ENCODE measurements at places on chromosomes 1 and 21.

- no peak for DNase-seq
These were observed 351.9 kb upstream of the CAMK1G start for GRCh38 chr1:209231476-209232156.

- DNase-seq: no peak
These were observed 34.0 kb downstream of the MACF1 start for GRCh38 chr1:39238476-39238875.

- DNase-seq: no peak
These were observed 30.8 kb upstream of the CDC14A start for GRCh38 chr1:100321506-100321905.

DNA sequence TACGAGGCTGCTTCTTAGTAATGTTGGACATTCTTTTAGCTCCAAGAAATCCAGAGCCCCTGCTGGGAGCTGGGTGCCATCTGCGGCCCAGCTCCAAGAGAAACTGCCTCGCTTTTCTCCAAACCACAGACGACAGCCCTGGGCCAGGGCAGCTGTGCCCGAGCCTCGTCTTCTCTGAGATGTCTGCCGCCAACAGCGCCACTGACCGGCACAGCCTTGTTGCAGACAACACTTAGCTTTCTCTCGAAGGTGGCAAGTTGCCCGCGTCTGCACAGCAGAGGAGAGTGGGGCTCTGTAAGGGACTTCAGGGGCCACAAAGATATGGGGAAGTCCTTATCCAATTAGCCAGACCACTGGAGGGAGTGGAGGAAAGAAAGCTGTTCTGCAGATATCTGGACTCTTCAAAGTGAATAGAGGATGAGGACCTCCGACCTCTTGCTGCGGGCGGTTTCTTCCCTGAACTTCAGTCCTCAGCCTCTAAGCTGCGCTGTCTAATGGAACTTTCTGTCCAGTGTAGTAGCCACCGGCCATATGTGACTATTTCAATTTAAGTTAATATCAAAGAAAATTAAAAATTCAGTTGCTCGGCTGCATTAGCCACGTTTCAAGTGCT lies 63.9 kb upstream of the DISP3 start:
- DNase-seq: no peak

DNA sequence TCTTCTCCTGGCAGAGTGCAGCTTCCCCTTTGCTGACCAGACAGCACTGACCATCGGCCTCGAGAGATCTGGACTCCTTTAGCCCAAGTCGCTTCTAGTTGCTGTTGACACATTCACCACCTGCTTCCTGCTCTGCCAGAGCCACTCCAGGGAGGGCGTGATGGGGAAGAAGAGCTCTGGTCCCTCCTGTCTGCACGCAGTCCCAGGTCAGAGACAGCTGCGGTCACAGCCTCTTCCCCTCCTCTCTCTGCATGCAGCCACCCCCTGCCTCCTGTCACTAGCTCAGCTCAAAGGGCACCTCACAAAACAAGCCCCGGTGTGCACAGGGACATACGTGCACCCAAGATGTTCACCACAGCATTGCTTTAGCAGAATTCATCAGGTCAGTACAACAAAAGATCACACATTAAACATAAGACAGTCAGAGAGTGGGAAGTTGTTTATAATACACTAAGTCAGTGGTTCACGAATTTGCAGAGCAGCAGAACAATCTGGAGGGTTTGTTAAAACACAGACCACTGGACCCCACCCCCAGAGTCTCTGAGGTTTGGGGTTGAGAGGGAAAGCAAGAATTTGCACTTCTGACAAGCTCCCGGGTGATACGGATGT lies 132.9 kb downstream of the SYF2 start:
- peak; percentile 46 for DNase-seq

- DNase-seq: no peak
These were observed 2.4 kb upstream of the NAV1 start for GRCh38 chr1:201536558-201536957.

DNA sequence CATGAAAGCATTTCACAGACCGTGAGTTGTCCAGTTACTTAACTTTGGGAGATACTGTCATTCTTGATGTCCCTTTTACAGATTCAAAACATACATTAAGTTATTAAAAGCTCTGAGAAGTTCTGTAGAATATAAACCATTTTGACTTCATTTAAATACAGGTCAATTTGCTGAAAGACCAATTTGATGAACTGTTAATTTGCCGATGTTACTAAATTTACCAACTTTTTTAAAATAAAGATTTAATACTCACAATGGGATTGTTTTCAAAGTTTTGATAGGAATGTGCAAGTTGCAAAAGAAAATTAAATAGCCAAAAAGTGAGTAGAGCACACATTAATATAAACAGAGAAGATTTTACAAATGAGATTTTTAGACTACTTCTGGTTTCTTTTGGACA lies 666.1 kb downstream of the SMYD3 start:
- DNase-seq: no peak

DNA sequence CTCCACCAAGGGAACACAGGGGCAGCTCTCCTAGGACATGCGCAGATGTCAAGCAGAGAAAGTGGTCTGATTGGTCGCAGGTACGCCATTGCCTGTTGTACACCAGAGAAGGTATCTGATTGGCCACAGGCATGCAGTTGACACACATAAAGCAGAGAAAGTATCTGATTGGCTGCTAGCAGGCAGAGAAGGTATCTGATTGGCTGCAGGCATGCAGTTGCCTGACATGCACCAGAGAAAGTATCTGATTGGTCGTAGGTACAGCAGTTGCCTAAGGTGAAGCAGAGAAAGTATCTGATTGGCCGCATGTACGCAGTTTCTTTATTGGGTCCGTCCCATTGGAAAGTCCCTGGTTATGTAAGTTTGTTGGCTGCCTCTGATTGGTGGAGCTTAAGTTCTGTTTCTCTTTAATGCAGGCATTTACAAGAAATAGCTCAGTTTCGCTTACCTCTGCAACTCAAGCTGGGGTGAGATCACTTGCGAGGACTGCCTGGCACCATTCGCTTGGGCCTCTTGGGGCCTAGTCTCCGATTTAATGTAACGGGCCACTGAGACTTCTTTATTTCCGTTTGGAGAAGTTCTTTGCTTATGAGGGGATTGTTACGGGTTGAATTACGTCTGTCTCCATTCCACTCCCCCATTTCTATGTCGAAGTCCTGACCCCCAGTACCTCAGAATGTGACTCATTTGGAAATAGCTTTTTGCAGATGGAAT lies 74.2 kb downstream of the SIK1 start:
- no peak for DNase-seq

DNA sequence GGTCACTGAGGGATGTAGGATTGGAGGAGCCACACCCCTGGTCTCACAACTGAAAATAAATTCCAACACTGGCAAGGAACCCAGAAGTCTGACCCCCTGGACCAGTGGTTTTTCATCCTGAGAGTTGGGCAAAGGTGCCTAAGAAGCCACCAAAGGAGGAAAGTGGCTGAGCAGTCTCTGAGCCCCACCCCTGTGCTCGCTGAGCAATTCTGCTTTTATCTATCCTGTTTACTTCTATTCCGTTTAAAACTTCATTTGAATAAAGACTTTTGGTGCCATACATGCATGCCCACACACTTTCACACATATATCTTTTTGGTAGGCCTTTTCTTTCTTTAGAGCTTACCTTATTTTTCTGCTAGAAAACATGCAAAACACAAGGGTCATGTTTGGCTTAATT lies 13.9 kb upstream of the CD53 start:
- no peak for DNase-seq

- no peak for DNase-seq
These were observed 188.2 kb downstream of the OMA1 start for GRCh38 chr1:58358346-58358745.

DNA sequence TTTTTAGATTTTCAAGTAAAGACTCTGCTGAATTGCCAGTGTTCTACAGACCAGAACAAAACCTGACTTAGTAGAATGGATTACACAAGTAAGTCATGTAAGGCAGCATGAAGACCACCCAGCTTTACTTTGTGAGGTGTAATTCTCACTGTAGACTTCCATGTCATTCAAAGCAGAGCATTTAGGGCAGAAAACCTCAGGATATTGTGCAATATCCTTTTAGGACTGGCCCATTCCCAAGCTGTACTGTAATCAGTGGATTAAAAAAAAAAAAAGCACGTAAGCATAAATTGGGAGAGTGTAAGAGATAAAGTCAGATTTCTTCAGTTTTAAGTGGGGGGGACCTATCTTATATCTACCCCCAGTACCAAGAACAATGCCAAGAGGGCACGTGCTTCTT lies 380.5 kb upstream of the PRMT6 start:
- no peak for DNase-seq

DNA sequence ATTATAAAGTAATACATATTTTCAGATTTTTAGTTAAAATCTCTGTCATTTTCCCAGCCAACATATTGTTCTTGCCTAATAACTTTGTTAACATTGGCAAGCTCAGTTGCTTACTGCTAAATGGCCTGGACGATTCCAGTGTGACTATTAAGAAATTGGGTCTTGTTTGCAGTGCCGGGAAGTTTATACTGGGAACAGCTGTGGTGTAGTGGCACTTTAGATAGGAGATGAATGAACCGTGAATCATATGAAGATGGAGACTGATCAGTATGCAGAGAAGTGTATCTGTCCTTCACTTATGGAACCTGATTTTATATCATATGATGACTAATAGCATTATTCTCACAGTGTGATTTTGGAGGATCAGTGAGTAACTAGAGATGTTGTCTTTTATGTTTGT lies 3.3 kb downstream of the CHRM3 start:
- no peak for DNase-seq
